ENCODE measurements at places on chromosomes 2 and 18. TPM values are rescaled to one million over a fixed set of nuclear protein-coding genes. Genes with fewer than 3 reads are reported as not detected.

Gene SERPINE2
- total RNA-seq, result 375 TPM

Gene SPOPL
- 22.6 TPM for total RNA-seq

Gene GLI2
- total RNA-seq, result 42.9 TPM

Gene PFN4
- 0.64 TPM for total RNA-seq

Gene CWC22
- total RNA-seq, result 12.3 TPM

Gene PTCD3
- 61.7 TPM for total RNA-seq

Gene GALNT3
- total RNA-seq, result 16.4 TPM

DNA sequence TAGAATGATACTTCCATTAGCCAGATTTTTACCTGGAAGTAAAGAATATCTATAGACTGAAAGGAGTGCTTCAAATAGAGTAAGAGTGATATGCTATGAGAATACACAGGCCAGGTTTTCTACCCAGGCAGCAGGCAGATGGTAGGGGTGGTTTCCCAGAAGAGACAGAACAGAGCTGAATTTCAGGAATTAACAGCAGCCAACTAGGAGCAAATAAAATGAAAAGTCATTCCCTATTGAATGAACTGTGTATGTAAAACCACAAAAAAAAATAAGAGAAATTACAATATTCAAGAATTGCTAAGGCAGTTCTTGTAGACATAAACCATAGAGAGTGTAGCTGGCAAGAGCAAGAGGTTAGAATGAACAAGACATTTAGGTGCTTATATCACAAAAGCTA lies 336.8 kb downstream of the KCNJ3 start:
- DNase-seq, result no peak

GRCh38 chr2:29420464-29420863 lies 305.2 kb downstream of the CLIP4 start:
- DNase-seq, result no peak

DNA sequence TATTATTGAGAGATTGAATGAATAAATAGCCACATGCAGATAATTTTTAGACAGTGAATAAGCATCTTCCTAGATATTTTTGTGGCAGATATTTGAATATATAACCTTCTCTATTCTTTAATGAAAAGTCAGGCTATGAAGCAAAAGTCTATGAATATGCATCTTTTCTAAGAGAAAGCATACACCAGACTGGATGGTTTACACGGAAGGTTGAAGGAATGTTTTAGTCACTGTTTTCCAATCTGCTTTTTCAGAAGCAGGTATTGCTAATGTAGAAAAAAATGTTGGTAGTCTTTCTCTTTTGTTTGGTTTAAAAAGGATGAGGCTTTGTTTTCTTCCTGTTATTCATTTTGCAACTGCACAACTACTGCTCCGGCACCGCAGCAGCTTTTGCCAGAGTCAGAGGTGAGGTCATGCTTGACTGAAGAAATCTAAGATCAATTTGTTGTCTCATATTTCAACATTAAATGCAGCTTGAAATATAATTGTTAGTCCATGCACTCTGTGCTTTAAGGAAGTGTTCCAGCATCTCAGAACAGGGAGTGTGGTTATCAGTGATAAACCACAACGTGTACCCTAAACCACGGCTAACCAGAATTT lies 1540.8 kb upstream of the PIK3C3 start:
- peak; percentile 33 for DNase-seq

DNA sequence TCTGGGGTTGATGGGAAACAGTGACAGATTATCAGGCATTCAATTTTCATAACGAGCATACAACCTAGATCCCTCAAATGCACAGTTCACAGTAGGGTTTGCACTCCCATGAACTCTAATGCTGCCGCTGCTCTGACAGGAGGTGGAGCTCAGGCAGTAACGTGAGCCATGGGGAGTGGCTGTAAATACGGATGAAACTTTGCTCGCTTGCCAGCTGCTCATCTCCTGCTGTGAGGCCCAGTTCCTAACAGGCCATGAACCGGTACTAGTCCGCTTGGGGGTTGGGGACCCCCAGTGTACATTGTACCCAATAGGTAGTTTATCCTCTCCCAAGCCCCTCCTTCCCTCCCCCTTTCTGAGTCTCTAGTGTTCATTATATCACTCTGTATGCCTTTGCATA lies 94.6 kb downstream of the PTH2R start:
- no peak for DNase-seq

DNA sequence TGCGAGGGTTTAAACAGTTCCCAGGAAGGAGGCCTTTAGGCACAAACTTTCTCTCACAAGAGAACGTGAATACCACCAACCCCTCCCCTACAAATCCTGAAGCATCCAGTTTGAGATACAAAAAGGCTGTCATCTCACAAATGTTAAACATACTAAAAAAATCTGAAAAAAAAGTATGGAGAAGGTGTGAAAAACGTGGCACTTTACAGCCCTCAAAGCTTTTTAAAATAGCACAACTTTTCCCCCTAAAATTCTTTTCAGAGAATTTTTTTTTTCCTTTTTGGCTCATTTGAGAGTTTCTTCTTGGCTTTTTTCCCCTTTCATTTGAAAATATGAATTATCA lies 10.1 kb downstream of the ZEB2 start:
- DNase-seq, result no peak

DNA sequence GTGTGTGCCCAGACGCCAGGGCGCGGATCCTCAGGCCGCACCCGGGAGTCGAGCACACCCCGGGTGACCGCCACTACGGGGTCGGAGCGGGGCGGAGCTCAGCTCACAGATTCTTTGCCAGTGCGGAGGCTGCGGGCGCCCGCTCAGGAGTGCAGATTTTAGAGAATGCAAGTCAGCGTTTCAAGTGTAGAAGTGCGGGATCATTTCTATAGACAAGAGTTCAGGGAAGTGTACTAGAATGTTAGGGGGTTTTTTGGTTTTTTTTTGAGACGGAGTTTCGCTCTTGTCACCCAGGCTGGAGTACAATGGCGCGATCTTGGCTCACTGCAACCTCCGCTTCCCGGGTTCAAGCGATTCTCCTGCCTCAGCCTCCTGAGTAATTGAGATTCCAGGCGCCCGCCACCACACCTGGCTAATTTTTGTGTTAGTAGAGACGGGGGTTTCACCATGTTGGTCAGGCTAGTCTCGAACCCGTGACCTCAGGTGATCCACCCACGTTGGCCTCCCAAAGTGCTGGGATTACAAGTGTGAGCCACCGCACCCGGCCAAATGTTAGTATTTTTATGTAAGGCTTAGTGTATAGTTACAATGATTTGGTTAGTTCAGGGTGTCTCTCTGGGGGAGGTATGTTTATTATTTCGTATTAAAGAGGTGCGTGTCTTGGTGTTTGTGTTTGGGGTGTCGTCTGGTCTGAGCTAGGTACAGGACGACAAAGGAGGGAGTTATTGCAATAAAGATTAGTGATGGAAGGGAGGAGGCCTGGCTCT lies 619 bp upstream of the FAM168B start:
- DNase-seq, result no peak

DNA sequence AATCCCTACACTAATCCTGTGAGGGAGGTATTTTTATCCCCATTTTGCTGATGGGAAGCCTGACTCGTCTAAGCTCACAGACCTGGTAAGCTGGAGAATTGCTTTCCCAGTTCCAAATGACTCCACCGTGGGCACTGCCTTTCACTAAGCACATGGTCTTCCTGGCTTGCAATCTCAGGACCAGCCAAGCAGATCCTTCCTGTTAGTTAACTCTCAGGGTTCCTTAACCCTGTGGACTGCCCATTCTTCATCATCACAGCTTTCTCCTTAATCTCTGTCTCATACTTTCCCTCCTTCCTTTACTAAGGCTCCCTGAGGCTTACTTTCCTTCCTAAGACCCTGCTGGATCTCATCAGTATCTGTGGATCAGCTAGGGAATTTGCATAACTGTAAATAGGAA lies 122.2 kb upstream of the ZEB2 start:
- no peak for DNase-seq

DNA sequence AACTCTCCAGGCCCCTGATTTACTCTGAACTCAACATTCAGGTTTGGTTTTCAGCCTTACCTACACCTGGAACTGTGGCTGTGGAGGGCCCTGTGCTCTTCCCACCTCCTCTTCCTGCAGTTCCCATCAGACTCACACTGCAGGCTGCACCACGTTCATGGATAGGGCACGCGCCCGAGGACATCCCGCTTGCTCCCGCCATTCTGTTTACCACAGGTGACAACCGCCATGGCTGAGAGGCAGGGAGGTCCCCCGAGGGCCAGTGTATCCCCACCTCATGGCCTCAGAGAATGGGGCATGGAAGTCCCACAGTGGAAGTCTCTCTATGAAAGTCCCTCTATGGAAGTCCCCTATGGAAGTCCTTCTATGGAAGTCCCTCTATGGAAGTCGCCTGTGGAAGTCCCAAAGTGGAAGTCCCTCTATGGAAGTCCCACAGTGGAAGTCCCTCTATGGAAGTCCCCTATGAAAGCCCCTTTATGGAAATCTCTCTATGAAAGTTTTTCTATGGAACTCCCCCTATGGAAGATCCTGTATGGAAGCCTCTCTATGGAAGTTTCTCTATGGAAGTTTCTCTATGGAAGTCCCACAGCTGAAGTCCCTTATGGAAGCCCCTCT lies 358.4 kb upstream of the SALL3 start:
- DNase-seq, result no peak

- DNase-seq, result no peak
Measured at GRCh38 chr2:207119048-207119447, 46.7 kb downstream of the KLF7 start.

GRCh38 chr2:129375632-129376425 lies 603.6 kb upstream of the RAB6C start:
- no peak for DNase-seq

DNA sequence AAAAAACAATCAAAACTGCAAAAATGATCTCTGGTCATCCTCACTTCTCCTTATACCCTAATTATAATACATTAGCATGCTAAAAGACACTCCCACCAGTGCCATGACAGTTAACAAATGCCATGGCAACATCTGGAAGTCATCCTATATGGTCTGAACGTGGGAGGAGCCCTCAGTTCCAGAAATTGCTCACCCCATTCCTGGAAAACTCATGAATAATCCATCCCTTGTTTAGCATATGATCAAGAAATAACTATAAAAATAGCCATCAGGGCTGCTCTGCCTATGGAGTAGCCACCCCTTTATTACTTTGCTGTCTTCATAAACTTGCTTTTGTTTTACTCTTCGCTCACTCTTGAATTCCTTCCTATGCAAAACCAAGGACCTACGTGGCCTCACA lies 5.7 kb upstream of the C2orf80 start:
- no peak for DNase-seq

DNA sequence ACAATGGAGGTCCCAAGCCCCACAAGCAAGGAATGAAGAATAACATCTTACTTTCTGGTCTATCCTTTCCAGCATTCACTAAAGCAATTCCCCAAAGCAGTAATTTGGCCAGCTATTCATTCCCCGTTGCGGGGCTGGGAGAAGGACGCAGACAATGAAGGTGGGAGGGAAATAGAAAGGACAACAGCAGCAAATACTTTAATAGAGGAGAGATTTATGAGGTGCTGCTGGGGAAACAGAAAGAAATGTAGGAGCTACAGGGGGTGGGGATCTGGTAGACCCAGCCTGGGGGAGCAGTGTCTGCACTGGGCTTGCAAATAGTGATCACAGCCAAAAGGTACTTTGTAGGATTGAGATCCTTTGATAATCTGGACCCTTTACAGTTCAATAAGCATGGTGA lies 13.9 kb upstream of the ATL2 start:
- DNase-seq, result no peak

DNA sequence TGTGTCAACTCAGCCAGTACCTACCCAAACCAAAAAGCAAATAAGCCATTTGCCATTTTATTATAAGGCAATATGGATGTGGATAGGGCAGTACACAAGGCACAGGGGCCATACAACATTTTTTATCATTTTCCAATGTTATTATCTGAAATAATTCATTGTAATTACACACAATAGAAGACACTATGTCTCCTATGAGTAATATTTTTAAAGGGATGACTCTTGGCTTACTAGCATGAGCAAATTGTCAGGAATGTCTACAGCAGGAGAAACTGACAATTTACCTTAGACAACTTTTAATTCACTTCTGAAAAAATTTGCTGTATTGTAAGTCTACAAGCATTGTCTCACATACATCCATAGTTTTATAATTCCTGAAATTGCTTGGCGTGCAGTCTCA lies 1193.9 kb upstream of the CELF4 start:
- no peak for DNase-seq

DNA sequence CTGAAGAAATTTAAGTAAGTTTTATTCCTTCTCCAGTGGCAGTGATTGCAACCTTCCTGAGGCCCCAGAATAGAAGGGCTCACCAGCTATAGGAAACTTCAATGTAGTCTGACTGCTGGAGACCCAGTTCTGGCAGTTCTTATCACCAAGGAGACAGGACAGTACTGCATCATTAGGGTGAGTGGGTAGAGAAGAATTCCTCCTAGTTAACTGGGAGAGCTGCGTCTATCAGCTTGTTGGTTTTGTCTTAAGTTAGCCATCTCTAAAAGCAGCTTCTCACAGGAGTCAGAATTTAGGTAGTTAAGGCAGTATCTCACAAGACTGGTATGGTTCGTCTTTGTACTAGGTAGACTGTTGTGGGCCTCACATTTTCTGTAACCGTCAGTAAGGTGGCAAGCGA lies 3.3 kb upstream of the MSTN start:
- no peak for DNase-seq

GRCh38 chr2:216819055-216819454 lies 40.8 kb downstream of the TNP1 start:
- DNase-seq, result no peak

- no peak for DNase-seq
Measured at GRCh38 chr2:97970293-97971060, 25.3 kb downstream of the TMEM131 start.

- no peak for DNase-seq
Measured at GRCh38 chr2:109032229-109032820, 43.3 kb upstream of the EDAR start.

GRCh38 chr2:63817382-63817781 lies 24.3 kb upstream of the UGP2 start:
- no peak for DNase-seq

- DNase-seq, result peak; percentile 39
Measured at GRCh38 chr2:48414980-48415835, 114.7 kb upstream of the STON1 start.

DNA sequence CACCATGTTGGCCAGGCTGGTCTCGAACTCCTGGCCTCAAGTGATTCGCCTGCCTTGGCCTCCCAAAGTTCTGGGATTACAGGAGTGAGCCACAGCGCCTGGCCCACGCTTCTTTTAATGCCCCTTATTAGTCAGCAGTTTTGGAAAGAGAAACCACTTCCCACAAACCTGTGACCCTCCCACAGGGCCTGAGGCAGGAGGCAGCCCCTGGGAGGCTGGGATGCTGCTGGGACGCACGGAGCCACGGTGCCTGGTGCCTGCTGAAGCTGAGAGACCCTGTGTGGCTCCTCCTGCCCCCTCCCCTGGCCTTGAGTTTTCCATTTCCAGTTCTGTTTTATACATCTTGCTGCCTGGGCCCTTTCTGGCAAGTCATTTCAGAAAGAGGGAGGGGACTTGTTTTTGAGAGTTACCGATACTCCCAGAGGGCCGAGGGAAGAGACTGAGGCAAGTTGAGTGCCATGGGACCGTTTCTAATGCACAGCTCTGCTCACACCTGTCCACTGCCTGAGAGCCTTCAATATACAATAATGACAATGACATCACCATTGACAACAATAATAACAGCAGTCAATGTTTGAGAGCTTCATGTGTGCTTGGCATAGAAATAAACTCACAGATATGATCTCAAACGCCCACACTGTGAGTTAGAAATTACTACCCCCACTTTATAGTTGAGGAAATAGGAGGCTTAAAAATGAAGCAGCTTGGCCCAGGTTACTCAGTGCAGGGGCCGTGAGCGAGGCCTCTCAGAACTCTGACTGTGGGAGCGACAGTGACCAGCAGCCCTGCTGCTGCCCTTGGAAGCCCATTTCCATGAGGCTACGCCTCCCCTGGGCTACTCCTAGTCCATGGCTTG lies 78.1 kb upstream of the YWHAQ start:
- no peak for DNase-seq

GRCh38 chr2:10814142-10814541 lies 1.6 kb upstream of the PDIA6 start:
- no peak for DNase-seq

GRCh38 chr2:211328126-211328525 lies 771.7 kb downstream of the CPS1 start:
- no peak for DNase-seq

All from astrocyte (in vitro differentiated cells and primary cell).